ENCODE measurements at places on chromosomes 1 and 21.

DNA sequence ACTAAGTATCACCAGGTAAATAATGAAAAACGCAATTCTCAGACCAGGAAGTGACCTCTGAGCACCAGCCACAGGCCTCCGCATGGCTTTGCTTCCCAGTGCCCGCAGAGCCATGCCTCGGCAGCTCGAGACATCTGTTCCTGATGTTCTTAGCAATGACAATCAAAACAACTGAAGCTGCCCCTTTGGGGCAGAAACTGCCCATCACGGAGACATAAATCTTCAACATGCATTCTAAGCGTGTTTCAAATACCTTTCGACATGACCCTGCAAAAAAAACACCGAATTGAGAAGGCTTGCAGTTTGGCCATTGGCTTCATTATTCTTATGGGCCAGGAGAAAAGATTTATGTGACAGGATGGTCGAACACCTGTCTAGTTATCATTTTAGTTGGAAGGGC lies 5.8 kb upstream of the RAP1GAP start:
- no peak for DNase-seq

GRCh38 chr1:236685917-236686814 lies at the start of gene ACTN2:
ACTN2 (plus strand) TSS chr1:236686499; CDS start chr1:236686674, 175 bp downstream.
- DNase-seq = peak; percentile 97

DNA sequence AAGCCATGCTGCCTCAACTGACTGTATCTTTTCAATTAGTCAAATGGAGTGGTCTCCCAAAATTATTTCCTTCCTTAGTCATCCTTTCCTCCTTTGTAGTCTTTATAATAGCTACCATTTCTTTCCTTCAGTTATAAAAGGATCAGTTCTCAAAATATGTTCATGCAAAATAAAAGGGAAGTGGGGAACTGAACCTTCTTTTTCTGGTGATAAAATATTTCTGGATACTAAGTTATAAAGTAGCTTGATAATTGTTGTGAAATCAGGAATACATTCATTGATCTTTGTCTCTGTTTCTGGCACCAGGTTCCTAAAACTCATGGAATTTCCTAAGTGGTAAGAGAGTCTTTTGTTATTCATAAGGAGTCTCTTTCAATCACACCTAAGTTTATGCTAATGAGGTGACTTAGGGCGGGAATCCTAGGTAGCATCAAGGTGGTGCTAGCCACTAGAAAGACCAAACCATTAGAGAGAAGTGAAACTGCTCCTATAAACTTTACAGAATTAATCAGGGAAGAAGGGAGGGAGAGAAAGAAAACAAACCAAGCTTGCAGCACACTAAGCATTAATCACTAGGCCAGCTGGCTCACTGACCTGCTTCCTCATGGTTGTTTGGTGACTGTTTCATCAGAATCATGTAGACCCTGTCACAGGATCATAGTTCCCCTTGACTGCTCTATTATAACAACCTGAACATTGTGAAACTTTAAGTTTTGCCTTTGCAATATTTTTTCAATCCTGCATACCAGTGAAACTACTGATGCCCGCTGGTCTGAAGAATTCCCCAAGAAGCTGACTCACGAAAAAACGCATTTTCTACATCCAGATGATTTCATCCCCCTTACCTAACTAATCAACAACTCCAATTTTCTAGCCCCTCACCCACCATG lies 161.6 kb upstream of the PTBP2 start:
- no peak for DNase-seq

GRCh38 chr1:99292886-99293285 lies 28.6 kb downstream of the PLPPR4 start:
- no peak for DNase-seq

DNA sequence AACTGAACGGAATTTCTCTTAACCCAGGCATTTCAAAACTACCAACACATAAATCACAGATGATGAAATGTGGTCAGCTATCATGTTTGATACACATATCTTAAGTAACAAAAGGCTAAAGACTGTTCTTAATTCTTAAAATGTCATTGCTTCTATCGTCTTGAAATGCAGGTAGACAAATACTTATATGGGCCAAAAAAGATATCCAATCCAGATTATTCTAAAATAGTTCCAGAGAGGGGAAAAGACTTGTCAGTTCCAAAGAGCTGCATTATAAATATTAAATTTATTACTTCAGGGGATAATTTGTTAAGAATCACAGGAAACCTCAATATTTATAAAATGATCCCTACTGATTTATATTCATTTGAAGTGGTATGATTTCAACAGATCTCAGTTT lies 259.4 kb downstream of the FAF1 start:
- DNase-seq = no peak

GRCh38 chr1:173082913-173083312 lies 32.2 kb upstream of the TNFSF18 start:
- no peak for DNase-seq

- no peak for DNase-seq
Observed at GRCh38 chr1:62513013-62513412, 76.2 kb downstream of the USP1 start.

DNA sequence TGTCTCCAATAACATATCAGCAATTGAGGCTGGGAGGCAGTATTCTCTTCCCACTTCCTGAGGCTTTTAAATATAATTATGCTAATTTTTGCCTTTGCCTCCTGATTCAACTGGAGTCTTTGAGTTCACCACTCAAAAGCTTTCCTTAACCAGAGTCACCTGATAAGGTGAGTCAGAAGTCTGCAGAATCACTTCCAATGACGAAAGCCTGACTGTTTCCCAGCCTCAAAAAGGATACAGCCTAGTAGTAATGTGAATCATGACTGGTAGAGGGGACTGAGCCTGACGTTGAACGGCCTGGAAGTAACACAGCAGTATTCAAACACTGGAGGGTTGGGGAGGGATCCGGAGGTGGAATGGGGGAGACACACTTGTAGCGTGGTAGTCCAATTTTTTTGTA lies 10.4 kb upstream of the MRPL9 start:
- no peak for DNase-seq

DNA sequence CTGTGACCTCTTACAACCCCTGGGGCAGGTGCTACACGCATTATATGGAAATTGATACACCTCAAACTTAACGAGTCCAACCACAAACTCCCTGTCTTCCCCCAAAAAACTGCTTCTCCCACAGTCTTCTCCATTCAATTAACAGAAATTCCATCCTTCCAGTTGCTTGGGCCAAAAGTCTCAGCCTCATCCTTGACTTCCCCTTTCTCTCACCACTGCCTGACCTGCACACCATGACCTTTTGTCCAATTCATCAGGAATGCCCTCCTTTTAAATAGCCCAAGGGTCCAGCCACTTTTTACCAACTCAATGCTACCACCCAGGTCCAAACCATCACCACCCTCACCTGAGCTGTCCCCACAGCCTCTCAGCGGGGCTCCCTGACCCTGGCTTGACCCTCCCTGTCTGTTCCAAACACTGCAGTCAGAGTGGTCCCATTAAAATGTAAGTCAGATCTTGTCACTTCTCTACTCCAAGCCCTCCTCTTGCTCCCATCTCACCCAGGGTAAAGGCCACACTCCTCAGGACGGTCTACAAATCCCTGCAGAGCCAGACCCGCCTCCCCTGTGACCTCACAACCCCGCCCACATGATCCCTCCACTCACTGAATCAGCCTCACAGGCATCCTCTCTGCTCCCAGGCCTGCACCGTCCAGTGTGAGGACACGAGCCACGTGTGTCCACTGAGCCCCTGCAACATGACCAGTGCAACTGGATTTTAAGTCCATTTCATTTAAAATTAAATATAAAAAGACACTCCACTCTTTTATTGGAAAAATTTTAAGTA lies 18.5 kb downstream of the KCNN3 start:
- peak; percentile 46 for DNase-seq

DNA sequence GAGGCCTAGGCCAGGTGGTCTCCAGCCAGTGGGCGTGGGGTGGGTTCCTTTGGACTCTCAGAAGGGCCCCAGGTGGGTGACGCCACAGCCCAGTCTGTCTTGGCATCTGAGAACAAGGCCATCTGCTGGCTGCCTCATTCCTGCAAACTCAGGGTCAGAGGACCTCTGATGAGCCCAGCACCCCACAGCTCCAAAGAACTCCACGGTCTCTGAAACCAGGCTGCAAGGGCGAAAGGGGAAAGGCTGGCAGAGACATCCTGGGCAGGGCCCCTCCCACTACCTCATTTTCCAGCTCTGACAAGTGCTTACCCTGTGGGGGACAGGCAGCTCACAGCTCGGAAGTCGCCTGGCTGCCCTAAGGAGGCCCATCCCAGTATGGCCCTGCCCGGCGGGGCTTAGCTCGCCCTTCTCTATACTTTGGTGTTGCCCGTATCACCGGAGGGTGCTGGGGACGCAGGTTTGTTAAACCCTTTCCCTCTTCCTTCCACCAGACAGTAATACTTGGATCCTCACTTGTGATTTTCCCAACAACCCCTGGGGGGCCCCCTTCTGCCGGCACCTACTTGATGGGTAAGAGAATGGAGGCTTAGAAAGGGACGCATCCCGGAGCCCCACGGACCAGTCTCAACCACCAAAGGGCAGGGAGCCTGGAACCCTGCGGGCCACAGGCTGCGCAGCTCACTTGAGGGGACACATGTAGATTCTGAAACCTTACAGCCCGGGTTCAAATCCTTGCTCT lies 10.9 kb upstream of the EDN2 start:
- peak; percentile 57 for DNase-seq

DNA sequence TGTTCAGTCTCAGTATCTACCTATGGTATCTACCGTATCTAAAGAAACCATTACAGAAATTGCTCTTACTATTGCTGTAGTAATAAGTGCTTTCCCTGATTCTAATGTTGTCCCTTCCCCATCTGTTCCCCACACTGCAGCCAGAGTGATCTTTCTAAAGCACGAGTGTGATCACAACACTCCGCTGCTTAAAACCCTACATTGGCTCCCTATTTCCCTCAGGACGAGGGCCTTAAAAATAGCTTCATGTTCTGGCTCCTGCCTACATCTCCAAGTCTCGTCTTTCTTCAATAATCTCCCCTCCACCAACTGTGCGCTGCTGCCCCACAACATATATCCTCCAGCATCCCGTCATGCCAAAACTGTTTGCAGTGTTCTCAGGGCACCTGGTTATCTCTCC lies 150.6 kb downstream of the SDCCAG8 start:
- DNase-seq = no peak

DNA sequence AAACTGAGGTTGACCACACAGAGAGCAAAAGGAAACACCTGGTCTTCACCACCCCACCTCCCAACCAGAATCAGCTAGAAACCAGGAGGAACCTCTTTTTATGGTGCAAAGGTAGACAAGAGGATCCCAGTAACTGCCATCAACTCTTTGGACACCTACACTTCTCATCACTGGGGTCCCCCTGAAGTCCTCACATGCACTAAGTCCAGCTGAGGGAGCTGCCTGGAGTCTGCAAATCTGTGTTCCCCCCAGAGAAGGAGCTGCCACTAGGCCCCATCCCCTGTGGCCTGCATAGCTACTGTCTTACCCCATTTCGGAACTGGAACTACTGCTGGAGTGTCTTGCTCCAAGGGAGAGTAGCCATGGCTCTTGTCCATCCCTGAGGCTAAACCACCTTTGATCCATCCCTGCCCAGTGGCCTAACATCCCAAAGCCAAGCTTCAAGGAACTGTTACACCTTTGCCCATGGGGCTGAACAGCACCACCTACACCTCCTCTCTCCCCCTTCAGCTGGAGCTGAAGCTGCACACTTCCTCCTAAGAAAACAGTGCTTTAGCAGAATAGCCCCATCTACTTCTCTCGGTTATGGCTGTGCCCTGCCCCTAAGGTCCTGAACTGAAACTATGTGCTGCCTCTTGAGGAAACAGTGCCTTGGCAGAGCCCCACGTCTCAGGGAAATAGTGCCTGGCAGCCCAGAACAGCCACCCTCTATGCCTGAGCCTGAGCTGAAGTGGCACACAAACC lies 85.4 kb upstream of the CD53 start:
- no peak for DNase-seq

- no peak for DNase-seq
Observed at GRCh38 chr1:35097224-35097623, 18.0 kb downstream of the ZMYM1 start.

DNA sequence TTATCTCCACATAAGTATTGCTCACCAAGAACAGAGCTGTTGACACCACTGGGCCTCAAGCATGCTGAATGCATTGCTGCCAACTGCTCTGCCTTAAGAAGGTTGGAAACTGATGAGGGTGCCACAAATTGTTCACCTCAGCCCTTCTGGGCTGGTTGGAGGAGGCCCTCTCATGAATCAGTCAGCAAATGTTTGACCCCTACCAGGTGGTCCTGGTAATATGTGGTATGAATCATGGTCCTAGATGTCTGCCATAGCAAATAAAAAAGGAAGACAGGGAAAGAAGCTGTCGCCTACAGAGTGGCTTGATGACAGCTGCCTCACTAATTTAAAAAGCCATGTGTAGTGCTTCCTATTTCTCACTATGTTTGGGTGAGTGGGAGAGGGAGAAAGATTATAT lies 12.2 kb downstream of the SPATA46 start:
- DNase-seq = no peak

DNA sequence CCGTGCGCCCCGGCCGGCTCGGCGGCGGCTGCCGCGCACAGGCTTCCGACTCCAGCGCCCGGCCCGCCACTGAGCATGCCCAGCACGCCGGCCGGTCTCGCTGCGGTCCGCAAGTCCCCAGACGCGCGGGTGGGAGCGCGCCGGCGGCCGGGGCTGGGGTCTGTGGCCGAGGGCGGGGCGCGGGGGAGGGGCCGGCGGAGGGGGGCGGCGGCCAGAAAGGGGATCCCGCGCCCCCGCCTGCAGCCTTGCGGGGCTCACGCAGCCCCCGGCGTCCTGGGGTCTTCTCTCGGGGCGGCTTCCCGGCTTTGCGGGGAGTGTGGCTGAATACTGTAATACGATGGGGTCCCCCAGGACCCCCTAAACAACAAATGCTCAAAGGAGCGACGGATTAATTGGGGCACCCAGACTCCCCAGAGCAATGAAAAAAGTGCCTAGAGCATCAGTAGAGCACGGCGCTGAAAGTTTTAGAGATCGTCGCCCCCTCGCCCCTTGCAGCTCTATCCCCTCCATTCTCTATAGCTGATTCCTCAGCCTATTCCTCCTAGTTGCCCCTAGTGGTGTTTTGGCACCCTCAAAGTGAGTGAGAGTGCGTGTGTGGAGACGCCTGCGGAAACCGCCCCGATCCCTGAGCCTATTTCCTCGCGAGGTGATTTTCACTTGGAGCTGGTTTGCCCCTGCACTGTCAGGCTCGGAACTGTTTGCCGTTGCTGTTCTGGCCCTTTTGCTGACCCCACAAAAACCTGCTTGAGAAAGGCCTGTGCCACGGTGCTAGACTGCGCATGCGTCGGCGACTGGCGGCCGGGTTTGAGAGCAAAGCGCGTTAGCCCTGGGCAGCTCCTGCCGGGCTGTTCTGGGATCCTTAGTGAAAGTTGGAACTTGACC lies at the start of gene VAV3:
TSS of gene VAV3 (minus strand) at position 71 of the 882 bp plus-strand sequence. CDS start 311 bp downstream, outside the sequence.
- DNase-seq = peak; percentile 16

All from K562 (cell line).